ENCODE measurements at places on chromosomes 16 and 17.
A peak's percentile ranks its signal among the peaks of the same experiment; 100 is the strongest.

- DNase-seq = no peak
Measured at GRCh38 chr16:58464916-58465731, 34.8 kb upstream of the NDRG4 start.

DNA sequence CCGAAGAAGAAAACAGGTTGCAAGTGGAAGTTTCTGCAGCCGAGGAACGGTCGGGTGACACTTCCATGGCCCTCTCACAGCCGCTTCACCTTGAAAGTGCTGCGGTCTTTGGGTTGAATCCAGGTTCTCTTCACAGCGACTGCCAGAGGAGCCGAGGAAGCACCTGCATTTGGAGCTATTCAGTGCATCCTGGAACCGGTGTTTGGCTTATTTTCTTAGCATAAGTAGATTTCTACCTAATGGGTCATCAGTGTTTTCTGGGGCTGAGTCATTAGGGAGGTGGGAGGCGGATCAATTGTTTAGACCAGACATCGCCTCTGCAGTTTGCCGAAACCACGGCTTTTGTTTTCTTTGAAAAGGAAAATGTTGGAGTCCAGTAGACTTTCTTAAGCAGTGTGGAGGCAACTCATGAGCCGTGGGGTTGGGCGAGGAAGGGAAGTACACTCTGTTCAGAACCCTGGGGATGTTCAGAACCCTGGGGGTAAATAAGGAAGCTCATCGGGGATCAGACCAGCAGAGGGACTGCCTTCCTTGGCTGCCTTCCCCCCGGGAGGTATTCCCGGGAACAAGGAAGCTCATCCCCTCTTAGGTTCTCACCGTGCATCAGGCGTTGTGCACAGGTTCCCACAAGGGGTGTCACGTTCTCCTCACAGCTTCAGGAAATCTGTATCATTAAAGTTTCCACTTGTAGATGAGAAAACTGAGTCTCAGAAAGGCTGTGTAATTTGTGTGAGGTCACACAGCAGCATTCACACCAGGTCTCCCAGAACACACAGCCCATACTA, 361.5 kb downstream of the SNX29 start:
- DNase-seq = no peak

GRCh38 chr17:55278173-55278961, 13.6 kb downstream of the HLF start:
- no peak for DNase-seq

DNA sequence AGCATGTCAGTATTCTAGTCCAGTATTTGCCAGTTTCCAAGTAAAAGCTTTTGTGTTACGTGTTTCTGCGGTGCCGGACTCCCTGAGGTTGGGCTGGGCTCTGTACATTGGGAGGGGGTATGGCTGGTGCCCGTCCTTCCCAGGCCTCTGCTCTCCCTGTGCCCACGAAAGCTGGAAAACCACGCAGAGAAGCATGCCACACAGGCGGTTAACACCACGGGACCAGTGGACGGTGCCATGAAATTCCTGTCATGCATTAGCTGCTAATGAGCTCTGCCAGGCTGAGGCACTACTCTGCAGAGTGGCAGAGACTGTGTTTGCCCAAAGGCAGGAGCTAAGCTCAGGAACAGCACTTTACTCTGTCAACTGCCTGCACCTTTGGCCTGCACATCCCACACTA, 8.1 kb downstream of the SMIM5 start:
- DNase-seq = no peak

DNA sequence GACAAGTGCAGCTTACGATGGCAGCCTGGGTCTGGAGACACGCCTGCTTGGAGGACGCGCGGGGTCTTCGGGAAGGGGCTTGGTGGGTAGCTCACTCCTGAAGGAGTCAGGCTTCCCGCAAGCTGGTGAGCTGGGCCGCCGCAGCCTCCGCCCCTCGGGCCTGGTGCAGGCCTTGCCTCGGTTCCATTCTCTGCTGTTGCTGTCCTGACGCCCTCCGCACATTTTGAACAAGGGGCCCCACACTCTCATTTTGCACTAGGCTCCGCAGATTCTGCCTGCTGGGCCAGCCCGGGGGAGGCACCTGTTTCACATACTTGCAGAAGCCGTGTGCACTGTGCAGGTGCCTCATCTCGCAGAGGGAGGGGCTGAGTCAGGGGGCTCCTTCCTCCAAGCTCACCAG, 31.9 kb upstream of the CBX4 start:
- no peak for DNase-seq

DNA sequence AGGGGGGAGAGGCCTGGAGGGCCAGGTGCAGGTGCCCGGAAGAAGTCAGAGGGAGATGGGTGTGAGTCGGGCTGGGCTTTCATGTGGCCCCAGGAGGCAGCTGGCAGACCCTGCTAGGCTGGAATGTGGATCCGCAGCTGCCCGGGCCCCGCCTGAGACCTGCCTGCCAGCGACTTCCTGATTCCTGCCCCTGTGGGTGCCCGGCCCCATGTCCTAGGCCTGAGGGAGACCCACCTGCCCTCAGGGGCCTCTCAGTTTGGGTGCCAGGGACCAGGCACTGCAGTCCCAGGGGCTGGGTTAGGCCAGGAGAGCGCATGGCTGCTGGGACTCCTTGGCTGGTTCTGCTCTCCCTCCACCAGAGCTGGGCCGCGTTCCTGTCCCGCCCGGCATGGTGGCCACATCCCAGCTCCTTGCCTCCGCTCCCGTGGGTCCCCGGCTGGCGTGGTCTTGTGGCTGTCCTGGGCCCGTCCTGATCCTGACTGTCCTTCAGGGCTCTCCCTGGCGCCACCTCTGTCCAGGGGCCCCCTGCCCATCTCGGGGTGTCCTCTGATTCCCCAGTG, 22.1 kb upstream of the SPNS2 start:
- no peak for DNase-seq

GRCh38 chr17:19753051-19753509, 5.0 kb upstream of the ALDH3A1 start:
- DNase-seq = no peak

- no peak for DNase-seq
Measured at GRCh38 chr17:75637551-75637950, 4.3 kb downstream of the SMIM5 start.

GRCh38 chr17:62664336-62665120, 37.1 kb downstream of the MRC2 start:
- no peak for DNase-seq

- DNase-seq = no peak
Measured at GRCh38 chr17:72472106-72472505, 351.3 kb downstream of the SOX9 start.

GRCh38 chr17:80003969-80004368, 31.7 kb downstream of the TBC1D16 start:
- no peak for DNase-seq

DNA sequence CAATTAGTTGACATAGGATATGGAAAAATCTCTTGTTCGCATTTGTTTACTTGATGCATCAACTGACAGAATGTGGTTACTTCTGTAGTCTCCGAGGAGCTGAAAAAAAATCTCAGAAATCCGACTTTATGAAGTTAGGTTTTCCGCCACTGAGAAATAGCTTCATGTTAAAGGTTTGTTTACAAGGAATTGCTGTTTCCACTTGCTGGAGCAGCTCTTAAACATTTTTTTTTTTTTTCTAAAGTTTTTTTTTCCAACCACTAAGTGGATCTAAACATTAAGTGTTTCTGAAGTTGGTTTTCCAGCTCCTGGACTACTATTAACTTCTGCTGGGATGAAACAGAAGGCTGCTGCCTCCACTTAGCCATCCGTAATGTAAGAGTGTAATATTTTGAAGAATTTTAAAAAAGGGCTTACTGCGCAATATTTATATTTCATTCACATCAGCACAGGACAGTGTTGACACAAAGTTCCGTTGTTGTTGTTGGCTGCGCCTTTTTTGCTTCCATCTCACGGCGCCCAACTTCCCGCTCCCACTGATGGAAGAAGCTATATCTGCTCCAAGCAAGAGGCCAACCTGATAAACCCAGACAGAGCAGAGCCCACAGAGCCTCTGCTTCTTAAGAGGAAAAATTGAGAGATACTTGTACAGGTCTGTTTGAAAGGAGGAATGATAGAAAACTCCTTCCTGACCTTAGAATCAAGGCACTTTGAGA, 167.7 kb upstream of the KCNJ16 start:
- no peak for DNase-seq

- DNase-seq = no peak
Measured at GRCh38 chr17:49764559-49765180, 739 bp upstream of the FAM117A start.

DNA sequence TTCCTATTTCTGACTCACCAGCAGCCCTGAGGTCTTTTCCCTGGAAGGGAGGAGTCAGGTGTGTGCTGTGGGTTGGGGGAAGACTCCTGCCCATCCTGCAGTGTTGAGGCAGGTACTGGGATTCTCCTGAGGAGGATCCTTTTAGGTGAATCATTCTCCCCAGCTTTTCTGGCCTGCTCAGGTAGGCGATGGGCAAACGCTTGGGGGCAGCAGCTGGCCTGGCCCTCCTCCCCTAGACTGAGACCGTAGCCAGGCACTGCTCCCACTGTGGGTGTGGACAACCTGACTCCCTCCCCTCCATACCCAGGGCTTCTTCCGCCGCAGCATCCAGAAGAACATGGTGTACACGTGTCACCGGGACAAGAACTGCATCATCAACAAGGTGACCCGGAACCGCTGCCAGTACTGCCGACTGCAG, 15.1 kb downstream of the GJD3 start:
- DNase-seq = no peak

GRCh38 chr17:6075845-6076244, 5.7 kb downstream of the WSCD1 start:
- no peak for DNase-seq

DNA sequence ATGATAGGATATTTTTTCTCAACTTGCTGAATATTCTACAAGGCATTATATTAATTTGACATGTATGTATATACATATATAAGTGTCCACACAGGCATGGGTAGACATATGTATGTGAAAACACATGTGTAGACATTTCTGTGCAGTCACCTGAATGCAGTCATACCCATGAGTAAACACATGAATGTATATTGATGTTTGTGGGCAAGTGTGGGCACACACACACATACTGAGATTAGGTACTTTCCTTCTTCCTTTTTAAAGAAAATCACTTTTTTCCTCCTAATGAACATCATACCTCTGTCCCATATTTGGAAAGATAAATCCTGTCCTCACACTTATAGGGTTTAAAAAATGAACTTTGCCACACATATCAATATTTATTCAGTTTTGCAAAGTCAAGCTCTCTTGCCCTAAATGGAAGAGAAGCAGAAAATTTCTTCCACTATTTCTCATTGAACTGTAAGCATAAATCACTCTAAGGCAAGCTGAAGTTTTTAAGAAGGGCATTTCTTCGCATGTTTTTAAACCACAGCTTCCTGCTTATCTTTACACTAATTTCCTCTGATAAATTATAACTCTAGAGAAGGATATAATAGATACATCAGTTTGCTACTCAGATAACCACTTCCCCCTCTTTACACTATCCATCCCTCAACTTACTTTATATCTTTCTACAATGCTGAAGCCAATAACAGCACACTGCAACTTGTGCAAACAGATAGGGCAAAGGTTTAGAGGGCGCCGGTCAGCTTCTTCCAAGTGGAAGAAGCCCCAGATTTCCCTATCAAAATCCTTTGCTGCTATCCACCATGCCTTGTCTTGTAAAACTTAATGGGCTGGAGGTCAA, 49.6 kb upstream of the LRRC37A3 start:
- DNase-seq = no peak

DNA sequence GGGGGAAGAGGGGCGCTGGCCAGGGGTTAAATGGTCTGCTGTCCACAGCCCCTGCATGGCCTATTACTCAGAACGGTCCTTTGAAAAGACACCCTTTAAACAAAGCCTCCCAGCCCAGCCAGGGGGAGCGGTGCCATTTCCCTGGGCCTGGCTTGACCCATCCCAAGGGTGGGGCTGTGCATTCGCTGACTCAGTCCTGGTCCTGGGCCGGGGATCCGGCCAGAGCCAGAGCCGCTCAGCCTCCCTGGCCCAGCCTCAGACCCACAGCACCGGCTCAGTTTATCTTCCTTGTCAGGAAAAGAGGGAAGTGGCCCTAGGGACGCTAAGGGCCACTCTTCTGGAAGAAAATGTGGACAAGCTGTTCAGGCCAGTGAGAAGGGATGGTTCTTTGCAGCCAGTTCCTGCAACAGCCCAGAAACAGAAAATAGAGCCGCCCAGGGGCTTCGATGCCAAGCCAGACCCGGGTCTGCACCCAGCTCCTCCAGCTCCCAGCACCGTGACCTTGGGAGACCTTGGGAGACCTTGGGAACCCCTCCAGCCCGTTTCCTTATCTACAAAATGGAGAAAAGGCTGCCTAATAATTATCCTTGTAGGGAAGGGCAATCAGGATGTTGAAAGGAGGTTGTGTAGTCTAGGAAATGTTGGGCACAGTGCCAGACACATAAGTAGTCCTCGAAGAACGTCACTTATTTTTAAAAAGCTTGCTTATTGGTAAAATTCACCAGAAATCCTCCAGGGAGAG, 82.5 kb downstream of the ZDHHC7 start:
- DNase-seq = no peak

- DNase-seq = no peak
Measured at GRCh38 chr16:81477697-81478693, 33.4 kb downstream of the CMIP start.

GRCh38 chr17:68908045-68908444, 47.1 kb downstream of the ABCA8 start:
- no peak for DNase-seq

GRCh38 chr17:75927286-75927922, 13.4 kb downstream of the FBF1 start:
- no peak for DNase-seq

DNA sequence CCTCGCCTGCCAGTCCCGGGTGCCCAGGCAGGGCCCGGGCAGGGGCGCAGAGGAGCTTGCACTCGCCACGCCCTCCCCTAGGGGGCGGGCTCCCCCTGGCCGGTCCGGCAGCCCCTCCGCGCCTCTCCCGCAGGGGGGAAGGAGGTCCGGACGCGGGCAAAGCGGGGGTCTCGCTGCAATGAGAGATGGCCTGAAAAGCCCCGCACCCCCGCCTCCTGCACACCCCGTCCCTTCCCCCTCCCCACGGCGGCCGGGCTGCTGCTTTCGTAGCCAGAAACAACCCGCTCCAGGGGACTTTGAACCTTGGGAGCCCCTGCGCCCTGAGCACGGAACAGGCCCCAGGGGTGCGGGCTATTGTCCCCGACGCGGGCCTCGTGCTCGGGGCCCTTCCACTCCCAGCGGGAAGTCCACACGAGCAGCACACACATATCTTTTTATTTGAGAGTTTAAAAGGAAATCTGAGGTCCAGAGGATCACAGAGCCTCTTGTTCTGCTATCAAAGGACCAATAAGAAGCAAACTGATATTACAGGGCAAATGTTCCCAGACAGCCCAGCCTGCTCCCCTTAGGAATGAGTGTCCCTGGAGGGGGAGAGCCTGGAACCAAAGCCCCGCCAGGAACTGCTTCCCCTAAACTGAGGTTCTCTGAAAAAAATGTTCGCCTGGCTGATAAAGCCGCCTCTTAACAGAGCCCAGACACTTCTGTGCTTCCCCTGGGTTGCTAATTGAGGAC, 5.8 kb upstream of the CBX4 start:
- DNase-seq = peak; percentile 32

DNA sequence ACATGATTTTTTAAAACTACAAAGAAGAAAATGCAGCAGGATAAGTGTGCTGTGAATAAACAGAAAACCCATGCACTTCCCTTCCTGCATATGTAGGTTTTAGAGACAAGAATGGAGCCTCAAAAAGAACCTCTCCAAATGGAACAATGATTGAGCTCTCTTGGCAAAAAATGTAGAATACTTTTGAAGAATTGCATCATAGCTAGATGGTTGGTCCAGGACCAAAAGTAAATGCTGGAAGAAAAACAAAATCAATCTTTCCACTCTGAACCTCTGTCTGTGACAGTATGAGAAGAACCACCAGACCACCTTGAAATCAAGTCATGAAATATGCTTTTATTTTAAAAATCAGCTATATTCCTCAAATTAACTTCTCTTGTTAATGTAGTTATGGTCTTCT, 17.5 kb downstream of the HELZ start:
- no peak for DNase-seq
